ENCODE measurements at places on chromosomes 4 and X.
A peak's percentile ranks its signal among the peaks of the same experiment; 100 is the strongest.

DNA sequence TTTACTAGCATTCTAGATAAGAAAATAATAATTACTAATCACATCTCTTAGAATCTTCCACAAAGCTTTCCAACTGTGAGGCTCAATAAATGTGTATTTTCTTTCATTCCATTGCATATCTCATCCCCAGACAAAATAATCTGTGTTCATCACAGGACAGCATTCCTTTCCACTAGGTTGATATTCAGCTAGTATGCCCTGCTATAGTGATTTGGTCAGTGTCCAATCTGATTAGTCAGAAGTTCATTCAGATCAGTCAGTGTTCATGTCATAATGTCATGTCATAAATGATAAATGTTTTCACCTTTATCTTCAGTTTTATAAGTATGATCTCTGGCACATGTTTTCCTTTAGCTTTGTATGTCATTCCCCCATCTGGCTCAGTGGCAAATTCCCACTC lies 611.4 kb downstream of the KCTD8 start:
- no peak for DNase-seq

DNA sequence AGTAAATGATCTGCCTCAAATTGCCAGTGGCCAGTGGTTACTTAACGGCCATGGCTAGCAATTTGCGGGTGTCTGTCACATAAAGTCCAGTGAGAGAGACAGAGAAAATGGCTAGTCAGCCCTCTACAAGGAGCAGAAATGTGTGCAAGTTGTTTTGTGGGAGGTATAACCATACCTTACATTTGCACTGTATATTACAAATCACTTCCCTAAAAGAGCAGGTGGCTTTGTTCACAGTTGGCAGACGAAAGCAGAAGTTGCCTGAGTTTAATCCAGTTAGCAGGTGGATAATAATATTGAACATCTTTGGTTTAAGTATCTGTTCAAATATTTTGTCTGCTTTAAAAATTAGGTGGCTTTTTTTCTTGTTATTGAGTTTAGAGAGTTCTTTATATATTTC lies 15.6 kb downstream of the SRPX start:
- DNase-seq = no peak

DNA sequence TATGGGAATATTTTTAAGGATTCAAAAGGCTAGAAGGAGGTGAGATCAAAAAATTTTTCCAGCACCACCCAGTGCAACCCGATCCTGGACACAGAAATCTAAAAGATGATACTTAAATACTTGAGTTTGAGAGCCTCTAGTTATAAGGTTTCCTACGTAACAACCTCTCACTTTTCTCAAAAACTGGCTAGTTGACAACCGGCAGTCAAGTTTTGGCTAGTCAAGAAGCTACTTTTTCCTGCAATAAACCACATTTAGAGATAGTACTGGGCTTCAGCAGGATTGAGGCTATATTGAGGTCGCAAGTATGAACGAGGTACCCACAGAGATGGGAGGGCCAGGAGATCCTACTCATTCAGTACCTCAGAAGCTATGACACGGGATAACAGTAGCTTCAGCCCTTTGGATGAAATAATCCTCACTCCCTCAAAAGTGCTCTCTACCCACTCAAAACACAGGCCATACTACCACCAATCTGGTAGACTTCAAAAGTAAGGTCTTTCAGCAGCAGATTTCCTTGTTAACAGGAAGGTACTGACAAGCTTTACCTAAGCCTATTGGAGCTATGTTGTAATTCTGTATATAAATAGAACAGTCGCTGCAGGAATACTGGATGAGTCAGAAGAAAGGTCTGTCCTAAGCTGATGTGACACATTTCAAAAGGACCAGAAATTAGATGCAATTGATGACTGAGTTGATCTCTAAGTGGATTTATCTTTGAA lies 1.5 kb upstream of the TSPAN5 start:
- peak; percentile 26 for DNase-seq

DNA sequence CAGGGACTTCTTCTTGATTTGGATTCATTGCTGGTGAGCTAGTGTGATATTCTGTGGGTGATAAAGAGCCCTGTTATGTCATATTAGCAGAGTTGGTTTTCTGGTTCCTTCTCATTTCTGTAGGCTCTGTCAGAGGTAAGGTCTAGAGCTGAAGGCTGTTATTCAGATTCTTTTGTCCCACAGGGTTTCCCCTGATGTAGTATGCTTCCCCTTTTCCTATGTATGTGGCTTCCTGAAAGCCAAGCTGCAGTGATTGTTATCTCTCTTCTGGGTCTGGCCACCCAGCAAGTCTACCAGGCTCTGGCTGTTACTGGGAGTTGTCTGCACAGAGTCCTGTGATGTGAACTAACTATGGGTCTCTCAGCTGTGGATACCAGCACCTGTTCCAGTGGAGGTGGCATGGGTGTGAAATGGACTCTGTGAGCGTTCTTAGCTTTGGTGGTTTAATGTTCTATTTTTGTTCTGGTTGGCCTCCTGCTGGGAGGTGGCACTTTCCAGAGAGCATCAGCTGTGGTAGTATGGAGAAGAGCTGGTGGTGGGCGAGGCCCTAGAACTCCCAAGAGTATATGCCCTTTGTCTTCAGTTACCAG lies 373.7 kb downstream of the AR start:
- DNase-seq = no peak

DNA sequence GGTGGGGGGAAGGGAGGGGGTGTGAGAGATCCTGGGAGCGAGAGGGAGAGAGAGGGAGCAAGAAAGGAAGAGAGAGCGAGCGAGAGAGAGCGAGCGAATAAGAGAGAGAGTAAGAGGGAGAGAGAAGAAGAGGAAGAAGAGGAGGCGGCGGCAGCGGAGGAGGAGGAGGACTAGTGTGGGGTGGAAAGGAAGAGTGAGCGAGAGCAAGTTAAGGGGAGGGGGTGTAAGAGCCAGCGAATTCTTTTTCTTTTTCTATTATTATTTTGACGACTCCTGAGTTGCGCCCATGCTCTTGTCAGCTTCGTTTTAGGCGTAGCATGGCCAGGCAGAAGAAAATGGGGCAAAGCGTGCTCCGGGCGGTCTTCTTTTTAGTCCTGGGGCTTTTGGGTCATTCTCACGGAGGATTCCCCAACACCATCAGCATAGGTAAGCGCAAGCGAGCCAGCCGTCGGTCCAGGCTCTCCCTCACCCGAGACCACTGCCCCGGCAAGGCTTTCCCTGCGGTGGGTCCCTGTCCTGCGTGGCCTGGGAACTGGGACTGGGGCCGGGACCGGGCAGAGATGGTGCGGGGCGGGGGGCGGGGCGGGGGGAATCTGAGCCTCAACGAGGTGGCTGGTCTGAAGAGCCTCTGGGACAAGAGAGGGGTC lies at the start of gene GRIA3:
GRIA3 (plus strand) TSS at position 60 of the 647 bp plus-strand sequence; CDS start at position 318, 258 bp downstream.
- no peak for DNase-seq

- no peak for DNase-seq
These were observed 215.1 kb downstream of the NR3C2 start for GRCh38 chr4:148227147-148227546.

GRCh38 chrX:42531441-42531840 lies 246.5 kb downstream of the PPP1R2C start:
- no peak for DNase-seq

- no peak for DNase-seq
These were observed 62.0 kb upstream of the TLR2 start for GRCh38 chr4:153622093-153622492.

GRCh38 chrX:99371976-99372595 lies 1038.0 kb downstream of the PCDH19 start:
- DNase-seq = no peak

- no peak for DNase-seq
These were observed 38.8 kb upstream of the TRPC5OS start for GRCh38 chrX:111837197-111837596.

GRCh38 chr4:3410401-3411135 lies 31.2 kb upstream of the HGFAC start:
- no peak for DNase-seq

DNA sequence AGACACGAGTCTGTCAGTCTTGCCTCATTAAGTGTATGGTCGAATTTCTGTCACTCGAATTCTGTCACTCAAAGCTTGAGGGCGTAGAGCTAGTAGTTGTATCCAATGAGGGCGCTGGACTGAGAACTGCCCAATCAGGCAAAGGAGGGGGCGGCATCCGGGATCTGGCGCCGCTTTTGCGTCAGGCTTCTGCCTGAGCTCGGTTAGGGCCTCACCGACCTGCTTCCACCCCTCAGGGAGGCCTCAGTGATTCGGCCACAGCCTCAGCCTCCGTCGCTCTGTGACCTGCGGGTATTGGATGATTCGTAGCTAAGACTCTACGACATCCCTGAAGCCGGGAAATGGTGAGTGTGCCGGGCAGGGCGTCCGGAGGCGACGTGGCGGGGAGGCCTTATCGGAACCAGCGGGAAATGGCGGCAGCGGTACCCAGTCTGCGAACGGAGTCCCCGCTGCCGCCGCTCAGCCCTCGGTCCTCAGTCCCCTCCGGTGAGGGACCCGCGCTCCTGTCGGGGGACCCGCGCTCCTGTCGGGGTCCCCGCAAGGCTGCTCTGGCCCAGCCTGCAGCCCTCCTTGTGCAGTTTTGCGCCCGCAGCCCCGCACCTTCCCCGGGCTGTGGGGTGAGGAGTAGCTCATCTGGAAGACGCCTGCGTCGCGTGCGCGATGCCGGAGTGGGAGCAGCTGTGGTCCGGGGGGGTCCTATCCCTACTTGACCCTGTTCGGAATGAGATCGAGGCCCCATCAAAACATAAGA lies 88.3 kb downstream of the ZNF718 start:
- no peak for DNase-seq

- no peak for DNase-seq
These were observed 6.7 kb downstream of the BBS12 start for GRCh38 chr4:122739174-122739573.

DNA sequence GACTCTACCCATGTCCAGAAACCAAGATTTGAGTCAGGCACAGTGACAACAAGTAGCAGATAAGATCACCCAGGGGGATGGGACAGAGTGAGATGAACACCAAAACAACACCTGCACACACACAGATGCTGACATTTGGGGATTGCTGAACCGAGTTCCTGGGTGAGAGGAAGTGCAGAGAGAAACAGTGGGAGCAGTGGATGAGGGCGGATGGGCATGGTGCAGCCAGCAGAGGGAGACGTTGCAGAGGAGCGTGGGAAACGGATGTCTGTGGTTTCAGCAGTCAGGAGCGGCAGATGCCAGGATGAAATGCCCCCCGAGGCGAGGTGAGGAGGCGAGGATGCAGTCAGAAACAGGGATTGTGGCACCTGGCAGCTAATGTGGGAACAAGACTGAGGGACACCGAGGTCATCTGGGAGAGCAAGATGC lies 78.6 kb upstream of the STS start:
- no peak for DNase-seq

- no peak for DNase-seq
These were observed 7.9 kb downstream of the FAM200B start for GRCh38 chr4:15689540-15689939.

GRCh38 chr4:41678086-41678816 lies 70.3 kb downstream of the PHOX2B start:
- no peak for DNase-seq

- DNase-seq = no peak
These were observed 54.8 kb upstream of the RBMXL3 start for GRCh38 chrX:115134382-115134781.

- no peak for DNase-seq
These were observed 3.0 kb downstream of the NFKB1 start for GRCh38 chr4:102503831-102504786.

DNA sequence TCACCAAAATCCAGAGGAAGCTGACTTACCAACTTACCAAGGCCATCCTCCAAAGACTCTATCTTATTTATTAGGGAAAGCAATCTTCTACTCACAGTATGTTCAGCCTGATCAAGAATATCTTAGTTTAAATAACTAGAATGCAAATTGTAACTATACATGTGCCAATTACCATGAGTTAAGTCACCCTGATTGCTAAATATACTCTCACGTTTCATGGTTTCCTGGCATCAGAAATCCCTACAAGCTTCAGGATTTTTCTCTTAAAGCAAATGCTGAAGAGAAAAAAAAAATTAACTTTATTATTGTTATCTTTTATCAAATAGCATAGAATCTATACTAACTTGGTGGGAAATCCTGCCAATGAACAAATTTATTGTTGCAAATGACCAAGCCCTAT lies 63.0 kb upstream of the MXD4 start:
- no peak for DNase-seq

DNA sequence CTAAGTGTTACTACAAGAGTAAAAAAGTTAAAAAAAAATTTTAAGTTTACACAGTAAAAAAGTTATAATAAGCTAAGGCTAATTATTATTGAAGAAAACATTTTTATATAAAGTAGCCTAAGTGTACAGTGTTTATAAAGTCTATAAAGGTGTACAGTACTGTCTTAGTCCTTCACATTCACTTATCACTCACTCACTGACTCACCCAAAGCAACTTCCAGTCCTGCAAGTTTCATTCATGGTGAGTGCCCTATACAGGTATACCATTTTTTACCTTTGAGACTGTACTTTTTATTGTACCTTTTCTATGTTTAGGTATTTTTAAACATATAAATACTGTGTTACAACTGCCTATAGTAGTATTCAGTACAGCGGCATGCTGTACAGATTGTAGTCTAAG lies 74.2 kb downstream of the TMEM165 start:
- DNase-seq = no peak

GRCh38 chr4:184823014-184823413 lies 2.8 kb downstream of the ACSL1 start:
- no peak for DNase-seq

DNA sequence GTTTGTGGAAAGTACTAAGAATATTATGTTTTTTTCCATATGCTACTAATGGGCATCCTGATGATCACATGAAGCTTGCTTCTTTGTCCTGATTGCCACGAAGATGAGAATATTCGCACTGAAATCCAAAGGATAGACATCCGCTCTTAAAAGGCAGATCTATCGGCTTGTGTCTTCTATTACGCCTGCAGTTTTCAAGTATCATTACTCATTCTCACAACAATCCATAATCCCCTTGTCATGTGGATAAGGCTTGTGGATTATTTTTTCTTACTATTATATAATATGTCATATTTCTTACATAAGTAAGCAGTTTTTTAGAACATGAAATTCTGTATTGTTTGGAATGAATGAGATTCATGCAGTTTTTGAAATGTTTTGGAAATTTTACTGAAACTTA lies 62.8 kb downstream of the KCNIP4 start:
- no peak for DNase-seq

DNA sequence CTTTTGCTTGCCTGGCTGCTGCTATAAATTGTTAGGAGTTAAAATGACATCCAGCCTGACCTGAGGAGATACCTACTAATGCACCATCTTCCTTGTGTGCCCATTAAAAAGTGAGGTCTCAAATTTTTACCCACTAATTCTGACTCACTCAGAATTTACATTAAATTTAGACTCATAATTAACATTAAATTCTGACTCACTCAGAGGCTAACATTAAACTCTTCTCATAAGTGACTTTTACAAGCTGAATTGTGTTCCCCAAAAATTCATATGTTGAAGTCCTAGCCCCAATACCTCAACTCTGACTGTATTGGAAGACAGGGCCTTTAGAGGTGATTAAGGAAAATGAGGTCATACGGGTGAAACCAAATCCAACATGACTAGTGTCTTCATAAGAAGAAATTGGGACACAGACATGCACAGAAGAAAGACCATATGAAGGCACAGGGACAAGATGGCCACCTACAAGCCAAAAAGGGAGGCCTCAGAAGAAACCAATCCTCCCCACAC lies 11.8 kb downstream of the CASP6 start:
- no peak for DNase-seq

- DNase-seq = no peak
These were observed 97.4 kb downstream of the NLGN4X start for GRCh38 chrX:6131287-6131686.

- peak; percentile 12 for DNase-seq
These were observed 1.5 kb upstream of the NEIL3 start for GRCh38 chr4:177308125-177308524.

- DNase-seq = no peak
These were observed 74.5 kb downstream of the GEMIN8 start for GRCh38 chrX:13955095-13955647.

- no peak for DNase-seq
These were observed 27.7 kb downstream of the PJA1 start for GRCh38 chrX:69137371-69138117.

GRCh38 chr4:128812442-128813235 lies 3.1 kb downstream of the JADE1 start:
- peak; percentile 76 for DNase-seq

All from HepG2 (cell line).